NCI-H2029 treated with DMSO at 0.1 percent for 48 hours (cell line): ENCODE measurements at places on chromosomes 6 and 20.

- DNase-seq: no peak
Measured at GRCh38 chr6:142440600-142441293, 138.9 kb downstream of the ADGRG6 start.

DNA sequence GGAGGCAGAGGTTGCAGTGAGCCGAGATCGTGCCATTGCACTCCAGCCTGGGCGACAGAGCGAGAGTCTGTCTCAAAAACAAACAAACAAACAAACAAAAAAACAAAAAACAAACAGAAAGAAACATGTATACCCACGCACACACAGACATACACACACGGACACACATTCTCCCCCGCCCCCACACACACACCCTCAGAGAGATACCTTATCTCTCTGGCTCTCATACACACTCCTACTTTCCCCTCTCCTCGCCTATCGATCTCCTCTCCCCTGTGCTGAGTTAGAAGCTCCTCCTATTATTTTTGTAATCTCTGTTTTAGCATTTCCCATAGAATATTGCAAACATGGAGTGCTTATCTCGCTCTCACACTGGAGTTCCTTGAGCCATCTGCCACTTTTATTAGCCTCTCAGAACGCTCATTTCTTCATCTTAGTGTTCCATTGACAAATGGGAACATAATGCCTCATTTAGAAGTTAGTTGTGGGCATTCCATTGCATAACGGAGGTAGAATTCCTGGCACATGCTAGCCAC lies 144.2 kb upstream of the CITED2 start:
- DNase-seq: no peak

DNA sequence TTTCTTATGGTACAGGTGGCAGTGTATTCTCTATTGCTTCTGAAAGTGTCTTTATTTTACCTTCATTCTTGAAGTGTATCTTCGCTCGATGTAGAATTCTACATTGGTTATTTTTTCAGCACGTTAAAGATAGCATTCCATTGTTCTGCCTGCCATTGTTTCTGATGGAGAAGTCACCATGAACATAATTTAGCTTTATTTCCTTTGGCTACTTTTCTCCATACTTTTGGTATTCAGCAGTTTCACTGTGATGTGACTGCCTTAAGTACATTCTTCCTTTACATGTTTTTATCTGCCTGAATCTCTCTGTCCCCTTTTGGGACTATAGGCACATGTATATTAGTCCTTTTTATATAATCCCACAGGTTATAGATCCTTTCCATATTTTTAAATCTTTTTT lies 19.0 kb downstream of the ZNF133 start:
- no peak for DNase-seq

- DNase-seq: no peak
Measured at GRCh38 chr6:25058941-25059340, 123.2 kb upstream of the RIPOR2 start.

- no peak for DNase-seq
Measured at GRCh38 chr6:147711476-147711875, 203.0 kb downstream of the SAMD5 start.

DNA sequence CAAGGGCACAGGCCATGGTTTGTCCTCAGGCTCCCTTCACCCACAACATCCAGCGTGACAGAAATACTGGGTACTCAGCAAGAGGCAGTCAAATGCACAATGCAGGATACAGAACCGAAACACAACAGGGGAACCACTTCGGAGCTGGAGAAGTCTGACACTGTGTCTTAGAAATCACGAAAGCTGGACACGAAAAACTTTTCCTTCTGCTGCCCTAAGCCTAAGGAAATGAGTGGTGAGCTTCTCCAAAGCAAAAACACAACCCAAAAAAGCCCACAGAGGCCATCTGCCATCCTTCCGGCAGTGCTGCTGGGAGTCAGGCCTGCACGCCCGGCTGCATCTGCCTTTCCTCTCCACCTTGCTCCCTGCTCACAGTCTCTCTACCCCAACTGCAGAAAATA lies 106.3 kb downstream of the SLC23A2 start:
- no peak for DNase-seq

DNA sequence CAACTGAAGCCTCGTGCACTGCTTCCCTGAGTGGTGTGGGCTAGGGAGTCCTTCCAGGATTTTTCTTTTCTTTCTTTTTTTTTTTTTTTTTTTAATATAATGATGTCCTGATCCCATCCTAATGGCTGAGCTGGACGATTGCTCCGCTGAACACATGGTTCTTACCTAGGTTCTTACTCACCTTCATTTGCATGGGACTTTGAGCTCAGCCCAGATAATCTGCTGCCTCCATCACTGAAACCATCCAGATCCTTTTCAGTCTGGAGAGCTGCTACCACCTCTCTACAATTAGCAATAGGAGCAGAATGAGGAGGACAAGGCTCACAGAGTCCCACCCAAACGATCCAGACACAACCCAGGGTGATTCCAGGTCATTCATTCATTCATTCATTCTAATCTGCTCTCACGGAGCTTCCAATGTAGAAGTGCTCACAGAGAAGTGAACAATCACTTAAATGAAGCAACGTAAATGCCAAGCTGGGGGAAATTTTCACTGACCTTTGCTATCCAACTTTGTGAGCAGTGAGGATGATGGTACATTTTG lies 246.3 kb upstream of the RREB1 start:
- DNase-seq: no peak

- no peak for DNase-seq
Measured at GRCh38 chr6:137904822-137905617, 38.0 kb downstream of the TNFAIP3 start.

DNA sequence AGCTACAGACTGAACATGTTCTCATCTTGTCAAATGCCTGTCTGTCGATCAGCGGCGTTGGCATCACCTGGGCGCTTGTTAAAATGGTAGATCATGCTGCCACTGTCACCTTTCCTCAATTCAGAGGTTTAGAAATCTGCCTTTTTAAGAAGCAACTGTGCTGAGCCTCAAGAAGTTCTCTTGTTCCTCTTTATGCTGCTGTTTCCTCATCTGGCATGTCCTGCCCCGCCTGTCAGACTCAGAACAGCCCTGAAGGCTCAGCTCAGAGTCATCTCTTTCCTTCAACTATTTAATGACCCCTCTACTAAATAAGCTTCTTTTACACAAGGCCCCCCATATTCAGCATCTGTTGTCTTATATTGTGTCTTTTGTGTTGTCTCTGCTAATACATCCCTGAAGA lies 368.2 kb downstream of the EPM2A start:
- DNase-seq: no peak

DNA sequence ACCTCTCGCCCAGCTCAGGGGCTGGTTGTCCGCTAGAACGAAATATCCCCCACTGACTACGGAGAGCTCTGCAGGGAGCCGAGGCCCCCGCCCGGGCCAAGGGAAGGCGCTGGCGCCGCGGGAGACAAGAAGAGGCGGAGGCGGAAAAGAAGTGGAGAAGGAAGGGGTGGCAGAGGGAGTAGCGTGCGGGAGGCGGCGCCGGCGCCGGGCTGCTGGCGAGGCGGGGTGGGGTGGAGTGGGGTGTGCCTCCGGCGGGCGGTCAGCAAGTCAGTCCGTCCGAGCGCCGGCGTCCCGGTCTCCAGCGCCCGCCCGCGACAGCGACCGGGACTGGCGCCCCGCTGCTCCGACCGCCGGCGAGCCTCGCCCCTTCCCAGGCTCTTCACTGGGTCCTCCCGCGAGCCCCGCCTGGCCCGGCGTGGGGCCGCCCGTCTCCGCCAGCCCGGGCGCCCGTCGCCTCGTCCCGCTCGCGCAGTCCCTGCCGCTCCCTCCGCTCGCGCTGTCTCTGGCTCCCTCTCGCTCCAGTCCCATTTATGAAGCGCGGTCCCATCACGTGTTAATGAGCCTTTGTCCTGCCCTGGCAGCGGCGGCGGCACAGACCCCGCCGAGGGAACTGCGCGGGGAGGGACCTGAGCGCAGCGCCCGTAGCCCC lies at the start of gene CNR1:
Gene CNR1 (minus strand): TSS at position 504 of the 649 bp plus-strand sequence. CDS start 21,073 bp downstream, outside the sequence.
- peak; percentile 12 for DNase-seq

- DNase-seq: no peak
Measured at GRCh38 chr20:47368301-47368700, 11.8 kb upstream of the ZMYND8 start.

GRCh38 chr20:53707371-53708055 lies 113.9 kb upstream of the ZNF217 start:
- DNase-seq: no peak

GRCh38 chr6:94463306-94463705 lies 1043.9 kb upstream of the EPHA7 start:
- DNase-seq: no peak

- DNase-seq: no peak
Measured at GRCh38 chr6:29092957-29093356, 5.8 kb upstream of the OR2B3 start.

- no peak for DNase-seq
Measured at GRCh38 chr20:3759884-3760283, 7.7 kb downstream of the ADISSP start.

DNA sequence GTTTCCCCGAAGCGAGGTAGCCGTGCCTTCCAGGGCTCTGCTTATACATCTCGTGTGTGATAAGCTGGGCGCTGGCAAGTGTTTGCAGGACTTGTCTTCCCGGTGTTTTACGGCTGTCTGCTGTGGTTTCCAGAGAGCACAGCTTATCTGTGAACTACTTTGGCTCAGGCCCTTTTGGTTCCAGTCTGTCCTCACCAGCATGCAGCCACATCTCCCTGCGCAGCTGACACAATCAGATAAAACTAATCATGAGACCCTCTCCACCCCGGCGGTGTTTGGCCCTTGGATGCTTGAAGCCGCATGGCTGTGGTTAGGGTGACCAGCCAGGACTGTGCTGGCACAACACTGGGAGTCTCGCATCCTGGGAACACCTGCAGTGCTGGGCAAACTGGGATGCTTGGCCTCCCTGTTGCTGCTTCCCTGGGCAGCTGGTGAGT lies 241.8 kb upstream of the FOXQ1 start:
- no peak for DNase-seq

DNA sequence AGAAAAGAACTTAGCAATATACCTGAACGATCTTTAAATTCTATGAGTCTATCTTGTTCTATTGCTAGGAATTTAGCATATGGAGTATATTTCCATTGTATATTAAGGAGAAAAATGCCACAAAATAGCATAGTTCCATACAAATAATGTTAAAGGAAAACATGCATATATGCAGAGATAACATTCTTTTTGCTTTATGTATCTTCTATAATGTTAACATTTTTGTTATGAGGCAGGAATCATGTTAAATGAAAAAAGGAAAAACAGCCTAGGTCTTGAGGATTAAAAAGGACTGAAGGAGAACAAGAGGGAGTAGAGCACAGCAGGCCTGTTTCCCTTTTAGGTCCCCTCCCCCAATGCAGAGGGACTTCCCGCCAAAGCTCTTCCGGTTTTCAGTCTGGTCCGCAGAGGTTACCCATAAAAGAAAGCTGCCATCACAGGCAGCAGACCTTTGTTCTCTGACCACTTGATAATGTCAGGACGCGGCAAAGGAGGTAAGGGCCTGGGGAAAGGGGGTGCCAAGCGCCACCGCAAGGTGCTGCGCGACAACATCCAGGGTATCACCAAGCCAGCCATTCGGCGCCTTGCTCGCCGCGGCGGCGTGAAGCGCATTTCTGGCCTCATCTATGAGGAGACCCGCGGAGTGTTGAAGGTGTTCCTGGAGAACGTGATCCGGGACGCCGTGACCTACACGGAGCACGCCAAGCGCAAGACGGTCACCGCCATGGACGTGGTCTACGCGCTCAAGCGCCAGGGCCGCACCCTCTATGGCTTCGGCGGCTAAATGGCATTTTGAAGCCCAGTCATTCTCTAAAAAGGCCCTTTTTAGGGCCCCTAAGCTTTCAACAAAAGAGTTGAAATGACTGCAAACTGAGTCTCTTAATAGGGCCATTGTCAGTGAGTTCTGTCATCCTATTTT lies 108.4 kb upstream of the PRSS16 start:
- peak; percentile 89 for DNase-seq

DNA sequence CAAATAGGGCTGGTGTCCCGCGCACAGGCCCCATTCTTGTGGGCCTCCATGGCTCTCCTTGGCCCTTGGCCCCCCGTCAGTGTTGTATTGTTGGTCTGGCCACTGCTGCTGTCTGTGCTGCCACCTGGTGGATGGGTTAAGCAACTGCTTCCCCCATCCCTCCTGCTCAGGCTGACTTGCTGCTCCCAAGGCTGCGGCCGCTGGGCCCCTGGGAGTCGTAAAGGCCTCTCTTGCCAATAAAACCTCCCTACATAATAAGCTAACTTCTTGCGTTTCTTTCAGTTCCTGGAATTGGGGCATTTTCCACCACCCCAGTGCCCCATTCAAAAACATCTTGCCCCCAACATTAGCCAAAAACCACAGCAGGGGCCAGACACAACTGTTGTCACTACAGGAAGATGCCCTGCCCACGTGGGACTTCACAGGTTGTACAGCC lies 27.1 kb downstream of the CD83 start:
- peak; percentile 84 for DNase-seq

DNA sequence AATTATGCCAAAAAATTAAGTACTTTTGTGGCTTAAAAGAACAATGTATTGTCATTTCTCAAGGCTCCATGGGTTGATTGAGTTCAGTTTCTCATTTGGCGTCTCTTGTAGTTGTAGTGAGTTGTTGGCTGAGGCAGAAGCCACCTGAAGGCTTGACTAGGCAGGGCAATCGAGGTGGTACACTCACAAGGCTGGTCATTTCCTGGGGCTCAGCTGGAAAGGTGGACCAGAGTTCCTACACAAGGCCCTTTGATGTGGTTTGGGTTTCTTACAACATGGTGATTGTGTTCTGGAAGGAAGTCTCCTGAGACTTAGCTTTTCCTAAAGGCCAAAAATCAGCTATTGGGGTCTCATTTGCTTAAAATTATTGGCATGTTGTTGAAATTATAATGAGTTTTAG lies 22.6 kb downstream of the MAS1 start:
- no peak for DNase-seq

DNA sequence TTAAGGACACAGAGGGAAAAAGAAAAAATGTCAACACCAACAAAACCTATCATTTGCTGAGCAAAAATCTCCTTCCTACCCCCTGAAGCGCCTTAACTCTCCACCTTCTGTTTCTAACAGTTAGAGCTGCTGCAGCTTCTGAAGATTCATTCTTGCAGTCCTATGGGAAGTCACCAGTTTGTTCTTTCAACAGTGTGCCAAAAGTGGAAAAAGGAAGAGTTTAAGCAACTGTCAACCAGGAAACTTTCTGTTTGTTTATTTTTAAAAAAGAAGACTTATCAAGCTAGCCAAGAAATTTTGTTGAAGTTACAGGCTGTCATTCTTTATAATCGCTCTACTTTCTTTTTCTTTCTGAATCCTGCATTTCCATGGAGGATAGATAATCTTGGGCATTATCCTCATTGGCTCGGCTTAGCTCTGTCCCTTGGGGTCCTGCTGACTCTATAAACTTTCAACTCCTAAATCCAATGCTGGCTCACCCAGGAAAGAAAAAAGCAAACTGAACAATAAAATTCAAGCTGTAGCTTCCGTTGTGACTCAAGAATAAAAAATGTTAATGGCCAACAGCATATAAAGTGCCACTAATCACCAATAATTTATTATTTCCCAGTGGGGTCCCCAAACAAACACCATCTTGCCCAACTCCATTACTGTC lies 172.8 kb upstream of the CITED2 start:
- DNase-seq: no peak
